Mesenchymal stem cell (in vitro differentiated cells and primary cell): ENCODE measurements at places on chromosomes 1 and 21.
A peak's percentile ranks its signal among the peaks of the same experiment; 100 is the strongest.

DNA sequence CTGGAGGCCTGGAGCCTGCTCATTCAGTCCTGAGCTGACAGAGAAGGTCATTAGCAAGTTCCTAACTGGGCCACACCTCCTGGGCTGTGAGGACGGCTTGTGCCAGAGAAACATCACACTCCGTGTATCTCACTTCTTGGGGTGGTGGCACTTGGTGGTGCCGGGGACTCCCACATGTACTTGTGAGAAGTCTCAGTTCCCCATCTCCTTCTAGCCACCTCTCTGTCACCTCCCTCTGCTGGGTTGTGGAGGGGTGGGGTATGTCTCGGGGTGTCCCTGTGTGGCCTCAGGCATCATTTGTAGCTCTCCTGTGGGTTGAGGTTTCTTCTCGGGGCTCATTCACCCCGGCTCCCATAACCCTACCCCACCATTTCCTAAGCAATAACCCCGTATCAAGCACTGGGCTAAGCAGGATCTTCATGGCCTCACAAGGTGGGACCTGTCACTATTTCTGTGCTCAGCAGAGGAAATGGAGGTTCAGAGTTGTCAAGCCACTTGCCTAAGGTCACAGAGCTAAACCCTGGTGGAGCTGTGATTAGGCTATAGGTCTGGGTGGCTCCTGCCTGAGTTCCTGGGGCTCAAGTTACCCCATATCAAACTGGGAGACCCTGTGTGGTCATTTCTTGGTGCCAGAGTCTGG lies 62.5 kb downstream of the UBIAD1 start:
- no peak for DNase-seq

DNA sequence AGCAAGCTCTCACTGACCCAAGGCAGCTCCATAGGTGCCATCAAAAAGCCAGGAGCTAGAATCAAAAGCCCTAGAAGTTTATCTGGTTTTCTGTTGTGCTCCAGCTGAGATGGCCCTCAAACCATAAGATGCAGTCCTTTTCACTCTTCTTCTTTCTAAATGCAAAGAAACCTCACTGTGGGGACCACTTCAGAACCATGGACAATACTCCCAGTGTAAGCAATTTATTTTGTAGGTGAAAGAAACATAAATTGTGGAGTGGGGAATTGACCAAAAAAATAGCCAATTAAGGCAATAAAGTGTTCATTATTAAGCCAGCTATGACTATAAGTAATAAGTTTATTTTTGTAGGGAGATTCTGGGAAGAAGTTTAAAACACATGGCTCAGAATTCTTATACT lies 1399.9 kb downstream of the PLA2G4A start:
- no peak for DNase-seq

GRCh38 chr1:104946558-104947210 lies 1197.0 kb downstream of the AMY1C start:
- no peak for DNase-seq

DNA sequence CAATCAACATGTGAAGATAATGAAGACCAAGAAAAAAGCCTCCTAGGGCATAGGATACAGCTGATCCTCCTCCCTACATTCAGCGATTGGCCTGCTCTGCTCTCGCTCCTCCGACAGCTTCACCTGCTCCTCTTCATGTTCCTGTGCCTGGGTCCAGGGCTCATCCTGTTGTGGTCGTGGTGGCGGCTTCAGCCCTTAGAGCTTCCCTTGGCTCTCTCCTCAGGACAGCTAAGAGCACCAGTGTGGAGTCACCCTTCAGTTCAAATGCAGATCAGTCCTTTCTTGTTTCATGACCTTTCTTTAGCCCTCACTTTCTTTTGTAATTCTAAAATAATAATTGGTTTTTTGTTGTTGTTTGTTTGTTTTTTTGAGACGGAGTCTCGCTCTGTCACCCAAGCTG lies 18.7 kb downstream of the CNN3 start:
- DNase-seq: no peak

DNA sequence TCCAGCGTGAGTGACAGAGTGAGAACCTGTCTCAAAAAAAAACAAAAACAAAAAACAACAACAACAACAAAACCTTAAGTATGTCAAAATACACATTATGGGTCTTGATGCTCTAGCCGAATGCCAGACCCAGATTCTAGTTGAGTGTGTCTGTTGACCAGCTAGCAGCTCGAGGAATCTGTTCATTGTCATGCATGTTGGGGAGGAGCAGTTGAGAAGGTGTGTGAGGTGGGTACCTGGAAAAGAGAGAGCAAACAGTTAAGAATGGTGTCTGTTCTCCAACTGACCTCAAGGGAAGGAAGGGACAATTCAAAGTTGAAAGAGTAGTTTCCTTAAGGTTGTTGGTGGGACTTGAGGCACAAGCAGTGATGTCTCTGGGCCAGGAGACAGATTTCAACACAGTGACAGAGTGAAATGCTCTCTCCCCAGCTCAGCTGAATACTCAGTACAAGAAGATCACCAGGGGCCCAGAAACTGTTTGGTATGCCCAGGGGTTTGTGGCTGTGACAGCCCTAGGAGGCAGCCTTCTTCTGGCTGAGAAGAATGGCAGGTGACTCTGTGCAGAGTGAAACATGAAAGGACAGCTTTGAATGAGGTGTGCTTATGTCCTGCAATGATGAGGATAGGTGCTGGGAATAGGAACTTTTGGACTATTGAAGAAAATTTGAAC lies 14.4 kb upstream of the POU2F1 start:
- no peak for DNase-seq

DNA sequence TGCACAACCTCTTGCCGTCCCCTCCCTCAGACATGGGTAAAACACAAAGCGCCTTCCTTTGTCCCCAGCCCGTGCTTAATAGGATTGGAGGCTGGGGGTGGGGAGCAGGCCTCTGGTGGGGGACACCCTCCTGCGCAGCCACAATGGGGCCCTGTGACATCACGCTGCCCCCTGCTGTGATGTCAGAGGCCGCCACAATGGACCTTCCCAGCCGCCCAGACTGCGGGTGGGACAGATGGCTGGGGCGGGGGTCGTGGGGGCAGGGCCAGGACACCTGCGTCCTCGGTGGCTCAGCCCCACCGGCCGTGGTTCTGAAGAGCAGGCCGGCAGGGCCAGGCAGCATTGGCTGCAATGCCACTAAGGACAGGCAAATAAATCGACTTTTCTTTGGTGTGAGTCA lies 39.9 kb downstream of the EPHA2 start:
- DNase-seq: no peak

DNA sequence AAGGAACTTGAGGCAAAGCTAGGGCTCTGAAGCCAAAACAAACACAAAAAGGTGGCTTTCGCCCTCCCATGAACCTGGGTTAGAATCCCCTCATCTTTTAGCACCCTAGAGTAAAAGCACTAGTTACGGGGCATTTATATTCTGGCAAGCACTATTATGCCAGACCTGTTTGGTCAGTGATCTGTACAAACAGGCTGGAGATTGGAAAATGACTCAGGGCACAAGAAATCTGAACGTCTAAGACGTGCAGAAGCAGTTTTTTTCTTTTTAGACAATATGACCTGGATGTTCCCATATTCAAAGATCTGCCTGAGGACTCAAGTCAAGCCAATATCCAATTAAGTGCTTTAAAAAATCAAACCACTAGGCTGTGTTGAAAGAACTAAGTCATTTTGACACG lies 3.0 kb downstream of the ZNF436 start:
- no peak for DNase-seq

- DNase-seq: peak; percentile 53
Measured at GRCh38 chr1:233295237-233295974, at the start of gene PCNX2. Gene PCNX2 (minus strand): TSS chr1:233295725. CDS start chr1:233295478, 247 bp downstream.

GRCh38 chr21:42301371-42302075 lies 13.7 kb downstream of the TFF3 start:
- DNase-seq: no peak

- DNase-seq: no peak
Measured at GRCh38 chr1:88275259-88275862, 408.7 kb upstream of the PKN2 start.

DNA sequence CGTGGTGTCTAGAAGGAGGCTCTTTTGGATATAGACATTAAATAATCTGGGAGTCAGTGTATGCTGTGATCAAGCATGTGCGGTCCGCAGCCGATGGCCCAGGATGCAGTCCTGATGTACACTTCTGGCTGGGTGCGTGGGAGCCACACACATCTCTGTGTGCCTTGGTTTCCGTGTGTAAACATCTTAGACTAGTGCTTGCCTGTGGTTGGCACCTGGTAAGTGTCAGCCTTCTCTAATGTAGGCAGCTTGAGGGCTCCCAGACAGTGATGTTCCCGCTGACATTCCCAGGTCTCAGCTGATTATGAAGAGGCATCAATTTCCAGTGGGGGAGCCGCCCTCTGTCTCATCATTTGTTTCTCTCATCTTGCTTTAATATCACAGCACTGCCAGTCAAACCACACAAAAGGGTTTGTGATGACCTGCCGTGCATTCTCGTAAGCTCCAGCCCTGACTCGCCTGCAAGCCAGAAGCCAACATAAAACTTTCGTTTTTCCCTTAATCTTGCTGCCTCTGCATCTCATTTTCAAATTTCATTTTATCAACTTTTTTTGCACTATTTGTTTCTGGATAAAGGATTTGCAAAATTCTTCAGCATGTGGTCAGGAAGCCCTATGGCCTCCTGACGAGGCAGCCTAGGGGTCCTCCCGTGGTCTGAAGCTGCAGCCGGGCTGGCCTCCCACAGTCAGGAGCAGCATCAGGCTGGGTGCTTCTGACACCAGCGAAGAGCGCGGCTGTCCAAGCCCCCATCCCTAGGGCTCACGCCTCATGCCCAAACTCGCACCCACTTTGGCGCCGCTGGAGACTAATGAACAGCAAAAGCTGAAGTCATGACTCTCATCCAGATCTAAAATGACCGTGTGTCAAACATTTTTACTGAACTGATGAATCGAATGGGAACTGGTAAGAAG lies 28.1 kb downstream of the PDE9A start:
- DNase-seq: no peak

- DNase-seq: no peak
Measured at GRCh38 chr1:180144659-180145357, 9.9 kb upstream of the QSOX1 start.

GRCh38 chr1:41862384-41863221 lies 56.1 kb downstream of the HIVEP3 start:
- peak; percentile 95 for DNase-seq

GRCh38 chr1:68384872-68385411 lies 64.8 kb downstream of the RPE65 start:
- DNase-seq: peak; percentile 81

- no peak for DNase-seq
Measured at GRCh38 chr1:246383239-246383589, 123.9 kb downstream of the SMYD3 start.

- no peak for DNase-seq
Measured at GRCh38 chr21:46388206-46388880, 64.4 kb downstream of the PCNT start.

GRCh38 chr1:212699104-212699624 lies 476 bp downstream of the BATF3 start:
- peak; percentile 65 for DNase-seq
